ENCODE measurements at places on chromosomes 4 and X.
A peak's percentile ranks its signal among the peaks of the same experiment; 100 is the strongest.

- no peak for DNase-seq
Observed at GRCh38 chrX:131225078-131225477, 64.0 kb downstream of the IGSF1 start.

DNA sequence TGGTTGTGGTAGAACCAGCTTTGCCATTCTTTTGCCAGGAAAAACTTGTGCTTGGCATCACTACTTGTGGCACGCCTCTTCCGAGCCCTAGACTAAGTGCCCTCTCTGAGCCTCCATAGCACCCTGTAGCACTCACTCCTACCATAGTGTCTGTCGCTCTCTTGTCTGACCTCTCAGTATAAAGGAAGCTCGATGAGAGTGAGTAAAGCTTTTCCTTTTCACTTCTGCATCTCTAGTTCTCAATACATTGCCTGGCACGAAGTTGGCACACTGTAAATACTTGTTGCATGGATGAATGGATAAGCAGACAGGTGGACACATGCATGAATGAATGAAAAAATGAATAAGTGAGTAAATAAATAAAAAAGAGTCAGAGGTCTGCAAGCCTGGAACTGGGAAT lies 48.3 kb downstream of the TLR10 start:
- no peak for DNase-seq

DNA sequence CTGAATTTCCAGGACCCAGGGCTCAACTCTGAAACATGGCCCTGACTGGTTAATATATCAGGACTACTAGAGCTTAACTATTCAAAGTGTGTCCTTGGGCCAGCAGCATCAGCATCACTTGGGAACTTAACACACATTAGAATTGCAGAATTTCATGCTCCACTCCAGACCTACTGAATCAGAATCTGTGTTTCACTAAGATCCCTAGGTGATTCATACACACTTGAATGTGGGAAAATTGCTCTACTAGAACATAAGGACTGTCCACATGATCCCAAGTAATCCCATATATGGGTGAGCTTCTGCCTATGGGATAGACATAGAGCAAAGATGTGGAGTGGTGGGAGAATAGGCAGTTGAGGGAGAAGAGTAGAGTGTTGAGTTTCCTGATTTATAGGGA lies 192.5 kb upstream of the CLNK start:
- no peak for DNase-seq

DNA sequence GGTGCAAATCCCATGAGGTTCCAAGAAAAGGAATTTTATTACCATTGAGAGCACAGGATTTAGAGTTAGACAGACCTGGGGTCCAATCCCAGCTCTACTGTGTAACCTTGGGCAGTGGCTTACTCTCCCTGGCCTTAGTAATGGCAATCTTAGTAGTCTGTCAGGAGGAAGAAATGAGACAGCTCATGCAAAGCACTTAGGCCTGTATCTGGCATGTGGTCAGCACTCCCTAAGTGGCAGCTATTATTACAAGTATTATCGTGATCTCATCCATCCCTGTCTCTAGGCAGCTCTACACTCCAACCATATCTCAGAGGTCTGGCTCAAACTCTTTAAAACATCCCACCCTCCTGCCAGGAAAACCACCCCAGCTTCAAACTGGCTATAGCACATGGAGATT lies 129.6 kb upstream of the NALF2 start:
- DNase-seq, result no peak

DNA sequence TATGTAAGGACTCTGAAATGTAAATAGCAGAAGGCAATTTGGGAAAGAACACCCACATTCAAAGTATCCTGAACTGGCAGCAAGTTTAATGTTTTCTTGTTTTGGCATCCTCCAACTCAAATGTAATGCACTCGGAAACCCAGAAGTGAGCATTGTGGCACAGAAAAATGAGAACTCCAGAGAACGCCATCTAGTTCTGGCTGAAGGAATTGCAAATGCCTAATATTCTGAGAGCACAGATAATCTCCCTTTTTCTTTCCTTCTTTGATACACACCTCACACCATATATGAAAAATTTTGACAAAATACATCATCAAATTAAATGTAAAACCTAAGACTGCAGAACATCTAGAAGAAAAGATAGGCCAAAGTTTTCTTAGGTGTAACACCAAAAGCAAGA lies 52.1 kb downstream of the PWWP3B start:
- DNase-seq, result no peak

- DNase-seq, result peak; percentile 32
Observed at GRCh38 chrX:47218920-47219815, 687 bp downstream of the CDK16 start.

DNA sequence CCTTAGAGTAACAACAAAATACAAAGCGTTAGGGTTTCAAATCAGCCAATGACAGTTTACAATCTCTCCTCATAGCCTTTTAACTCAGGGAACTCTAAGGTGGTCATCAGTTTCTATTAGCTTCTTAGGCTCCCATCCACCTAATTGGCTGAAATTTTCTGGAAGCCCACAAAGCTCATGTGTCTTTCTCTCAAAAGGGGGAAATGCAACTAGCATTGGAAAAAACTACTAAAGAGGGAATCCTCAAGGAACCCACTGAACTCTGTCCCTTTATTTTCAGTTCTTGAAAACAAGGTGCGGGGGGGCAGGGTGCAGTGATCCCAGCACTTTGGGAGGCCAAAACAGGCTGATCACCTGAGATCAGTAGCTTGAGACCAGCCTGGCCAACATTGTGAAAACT lies 56.4 kb downstream of the PDGFC start:
- DNase-seq, result no peak

DNA sequence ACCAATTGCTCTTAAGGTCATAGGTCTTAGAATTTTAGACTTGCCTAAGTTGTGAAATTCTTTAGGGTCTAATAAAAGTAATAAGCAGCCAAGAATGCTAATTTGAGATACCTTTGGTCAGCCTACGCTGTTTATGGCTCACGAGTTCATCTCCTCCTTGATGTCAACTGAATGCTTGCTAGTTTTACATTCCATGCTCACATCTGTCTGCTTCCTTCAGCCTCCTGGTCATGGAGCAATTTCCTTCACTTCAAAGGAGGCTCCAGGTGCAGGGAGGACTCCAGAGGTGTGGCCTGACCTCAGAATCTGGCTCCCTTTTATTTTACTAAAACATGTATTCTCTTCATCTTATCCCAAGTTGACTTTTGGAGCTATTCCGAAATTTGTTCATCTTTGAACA lies 23.3 kb upstream of the LNX1 start:
- no peak for DNase-seq

DNA sequence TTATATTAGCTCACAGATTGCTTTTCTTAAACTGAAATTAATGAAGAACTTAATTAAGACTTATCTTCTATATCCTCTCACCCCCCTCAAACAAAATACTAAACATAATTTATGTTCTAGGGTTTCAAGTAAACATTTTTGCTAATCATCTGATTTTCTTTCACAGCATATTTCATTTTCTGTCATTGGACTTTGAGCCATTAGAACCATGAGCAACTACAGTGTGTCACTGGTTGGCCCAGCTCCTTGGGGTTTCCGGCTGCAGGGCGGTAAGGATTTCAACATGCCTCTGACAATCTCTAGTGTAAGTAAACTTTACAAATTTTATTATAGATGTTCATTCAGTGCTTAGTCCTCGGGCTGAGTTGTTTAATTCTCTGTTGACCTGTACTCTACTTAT lies 3.3 kb downstream of the PDLIM5 start:
- no peak for DNase-seq

All from stimulated activated CD4-positive, alpha-beta T cell treated with anti-CD3 and anti-CD28 coated beads, Interleukin-4, amount 100 ng/mL, for 48 hours (primary cell).